CD4-positive, alpha-beta memory T cell (primary cell): ENCODE measurements at places on chromosomes 11 and 22. TPM values are rescaled to one million over a fixed set of nuclear protein-coding genes. Genes with fewer than 3 reads are reported as not detected.

Gene CAPN5
- total RNA-seq = 1.9 TPM

Gene PGA4
- total RNA-seq = not detected

Gene BAIAP2L2
- 3.6 TPM for total RNA-seq

Gene PEX26
- total RNA-seq = 39.1 TPM

DNA sequence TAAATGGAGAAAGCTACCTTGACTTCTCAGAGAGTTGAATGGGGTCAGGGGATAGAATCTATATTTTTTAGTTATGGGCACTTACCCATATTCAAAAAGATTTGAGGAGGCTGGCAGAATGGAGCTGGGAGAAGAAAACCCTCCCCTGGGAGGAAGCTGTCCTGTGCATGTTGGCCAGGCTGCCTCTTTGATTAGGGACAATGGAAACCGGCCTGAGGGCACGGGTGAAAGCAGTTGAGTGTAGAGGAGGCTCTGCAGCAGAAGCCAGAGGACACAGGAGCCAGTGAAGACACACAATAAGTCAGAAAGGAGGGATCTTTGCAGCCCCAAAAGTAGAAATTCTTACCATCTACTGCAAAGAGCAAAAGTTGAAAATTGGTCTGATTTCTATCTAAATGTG lies 66.6 kb upstream of the B3GAT1 start:
- no peak for DNase-seq

DNA sequence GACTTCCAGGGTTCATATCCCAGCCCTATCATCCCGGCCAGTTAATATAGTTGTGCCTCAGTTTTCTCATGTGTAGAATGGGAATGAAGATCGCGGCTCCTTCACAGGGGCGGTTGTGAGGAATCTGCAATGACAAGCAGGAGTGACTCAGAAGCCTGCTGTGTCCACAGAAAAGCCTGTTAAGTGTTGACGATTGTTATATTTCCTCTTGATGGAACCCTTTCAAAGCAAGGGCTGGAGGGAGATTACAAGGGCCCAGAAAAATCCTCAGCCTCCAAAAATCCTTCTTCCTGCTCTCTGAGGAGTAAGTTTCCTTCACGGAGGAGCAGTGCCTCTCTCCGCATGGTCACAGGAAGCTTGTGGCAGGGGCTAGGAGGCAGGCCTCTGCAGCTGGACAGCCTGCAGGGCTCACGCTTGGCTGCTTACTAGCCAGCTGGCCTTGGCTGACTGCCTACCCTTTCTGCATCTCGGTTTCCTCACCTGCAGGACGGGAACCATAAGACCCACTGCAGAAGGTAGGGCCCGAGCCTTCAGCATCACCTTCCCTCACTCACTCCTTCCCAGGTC lies 63.4 kb downstream of the CACNG2 start:
- DNase-seq = no peak

GRCh38 chr11:86592659-86593451 lies 79.6 kb downstream of the ME3 start:
- DNase-seq = peak; percentile 37

DNA sequence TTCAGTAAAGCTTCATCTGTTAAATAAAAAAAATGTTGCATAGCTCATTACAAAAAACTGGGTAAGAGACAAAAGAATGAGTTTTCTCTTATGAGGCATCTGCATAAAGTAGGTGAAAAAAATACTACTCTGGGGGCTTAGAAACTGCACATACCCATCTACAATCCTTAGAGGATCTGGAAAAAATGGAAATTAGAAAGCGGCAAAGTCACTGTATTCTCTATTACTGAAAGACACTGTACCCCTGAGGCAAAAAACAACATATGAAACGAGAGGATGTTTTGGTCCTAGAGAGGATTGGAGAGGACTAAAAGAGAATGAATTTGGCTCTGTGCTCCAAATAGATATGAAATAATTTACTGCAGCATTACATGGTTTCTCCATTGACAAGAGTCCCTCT lies 206.7 kb upstream of the PITPNB start:
- no peak for DNase-seq

GRCh38 chr22:35621451-35621850 lies 4.3 kb upstream of the MB start:
- DNase-seq = no peak
